ENCODE measurements at places on chromosomes 1 and 21.

DNA sequence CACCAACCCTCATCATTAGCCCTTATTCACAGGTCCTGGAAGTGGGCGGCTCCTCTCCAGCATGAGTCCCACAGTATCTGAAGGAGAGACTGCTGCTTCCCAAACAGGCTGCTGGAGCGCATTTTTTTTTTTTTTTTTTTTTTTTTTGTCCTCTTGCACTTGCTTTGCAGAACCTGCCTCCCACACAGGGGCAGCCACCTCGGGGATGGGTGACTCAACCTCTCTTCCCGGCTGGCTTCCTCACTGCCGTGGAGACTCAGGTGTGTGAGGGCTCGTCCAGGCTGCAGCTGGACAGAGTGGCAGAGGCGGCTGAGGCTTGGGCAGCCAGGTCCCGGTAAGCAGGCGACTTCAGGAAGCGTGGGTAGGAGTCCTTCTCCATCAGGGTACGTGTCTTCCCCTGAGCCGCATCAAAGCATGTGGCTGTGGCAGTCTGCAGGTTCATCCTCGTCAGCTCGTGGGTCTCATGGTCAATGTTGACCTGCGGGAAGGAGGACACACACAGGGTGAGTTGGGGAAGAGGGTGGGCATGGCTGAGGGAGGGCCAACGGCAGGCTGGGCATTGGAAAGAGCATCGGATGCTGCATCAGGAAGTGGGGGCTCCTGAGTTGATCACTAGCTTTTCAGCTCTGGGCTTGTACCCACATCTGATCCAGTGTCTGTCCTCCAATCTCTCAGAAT lies 4.0 kb downstream of the RGS16 start:
- H3K4me1 ChIP-seq = peaks cover 10% of the 10 kb centered on the region
- no peak overlapping the region for H3K4me3 ChIP-seq
- H3K27ac ChIP-seq = no peak overlapping the region
- no peak for DNase-seq
- H3K36me3 ChIP-seq = no peaks in the 10 kb centered on the region

GRCh38 chr1:241355311-241356010 lies 1.5 kb downstream of the RGS7 start:
- H3K27me3 ChIP-seq = peaks cover 4% of the 10 kb centered on the region
- H3K4me1 ChIP-seq = peaks cover 3% of the 10 kb centered on the region
- H3K27ac ChIP-seq = no peak overlapping the region
- no peak for DNase-seq

DNA sequence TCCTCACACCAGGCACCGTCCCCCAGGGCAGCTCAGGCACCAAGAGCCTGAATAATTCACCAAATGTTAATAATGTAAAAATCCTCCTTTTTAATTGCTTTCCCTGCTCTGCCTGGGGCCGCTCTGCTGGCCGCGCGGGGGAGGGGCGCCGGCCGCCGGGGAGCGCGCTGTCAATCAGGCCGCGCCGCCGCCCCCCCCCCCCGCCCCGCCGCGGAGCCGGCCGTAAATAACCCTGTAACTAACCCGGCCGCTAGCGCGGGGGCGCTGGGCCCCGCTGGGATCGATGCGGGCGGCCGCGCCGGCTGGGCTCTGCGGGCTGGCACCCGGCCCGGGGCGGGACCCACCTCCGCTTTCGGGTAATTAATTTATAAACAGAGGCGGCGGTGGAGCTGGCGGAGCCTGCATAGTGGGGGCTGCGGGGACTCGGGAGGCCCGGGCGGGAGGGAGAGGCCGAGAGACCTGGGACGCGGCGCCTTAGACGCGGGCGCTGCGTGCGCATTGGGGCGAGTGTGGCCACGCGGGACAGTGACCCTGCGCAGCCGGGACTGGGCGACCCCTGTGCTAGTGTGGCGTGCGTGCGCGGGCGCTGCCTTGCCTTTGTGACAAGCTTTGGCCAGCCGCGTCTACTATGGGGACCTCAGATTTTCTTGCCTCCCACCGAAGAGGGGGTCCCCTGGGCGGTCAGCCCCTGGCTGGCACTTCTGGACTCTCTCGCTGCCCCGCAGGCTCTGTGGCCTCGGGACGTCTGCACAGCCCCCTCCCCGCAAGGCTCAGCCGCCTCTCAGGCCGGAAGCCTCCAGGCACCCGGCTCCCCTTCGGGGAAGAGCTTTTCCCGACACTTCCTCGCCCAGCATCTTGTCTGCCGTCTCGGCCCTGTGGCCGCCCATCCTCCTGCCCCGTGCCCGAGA lies 16.6 kb downstream of the SAMD11 start:
- H3K27me3 ChIP-seq = no peaks in the 10 kb centered on the region
- peaks cover 28% of the 10 kb centered on the region for H3K4me1 ChIP-seq
- H3K27ac ChIP-seq = no peak overlapping the region
- H3K36me3 ChIP-seq = peaks cover 6% of the 10 kb centered on the region
- peak overlapping the region; percentile 56 for H3K4me3 ChIP-seq
- DNase-seq = peak; percentile 99

- no peaks in the 10 kb centered on the region for H3K27me3 ChIP-seq
- H3K27ac ChIP-seq = no peak overlapping the region
Measured at GRCh38 chr1:235597867-235598553, 51.6 kb downstream of the GNG4 start.

- no peak for DNase-seq
- H3K27me3 ChIP-seq = peaks cover 4% of the 10 kb centered on the region
- H3K36me3 ChIP-seq = no peaks in the 10 kb centered on the region
- peaks cover 3% of the 10 kb centered on the region for H3K4me1 ChIP-seq
- no peak overlapping the region for H3K4me3 ChIP-seq
Measured at GRCh38 chr1:47701741-47702515, 264.1 kb downstream of the FOXD2 start.

DNA sequence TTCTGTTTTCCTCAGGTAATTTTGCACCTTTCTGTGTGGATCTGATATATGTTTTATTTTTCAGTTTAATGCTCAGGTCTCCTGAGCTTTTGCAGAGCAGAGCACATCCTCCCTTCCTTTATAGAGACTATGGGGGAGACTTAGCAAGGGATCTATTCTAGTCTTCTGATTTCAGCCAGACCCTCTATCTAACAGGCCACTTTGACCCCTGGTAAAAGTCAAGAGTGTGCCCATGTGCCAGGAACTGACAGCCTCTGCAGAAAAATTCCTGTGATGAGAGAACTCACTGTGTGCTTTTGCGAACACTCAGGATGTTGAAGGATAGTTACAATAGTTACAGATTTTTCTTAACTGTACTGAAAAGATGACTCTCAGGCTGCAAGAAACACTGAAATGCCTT lies 123.3 kb downstream of the NOS1AP start:
- no peaks in the 10 kb centered on the region for H3K4me1 ChIP-seq
- H3K36me3 ChIP-seq = no peaks in the 10 kb centered on the region
- no peak for DNase-seq
- H3K27ac ChIP-seq = no peak overlapping the region

GRCh38 chr1:245322673-245323072 lies 167.9 kb downstream of the KIF26B start:
- no peak overlapping the region for H3K4me3 ChIP-seq
- no peaks in the 10 kb centered on the region for H3K36me3 ChIP-seq

GRCh38 chr1:17919525-17920439 lies 164.6 kb downstream of the ACTL8 start:
- peaks cover 20% of the 10 kb centered on the region for H3K27me3 ChIP-seq
- no peaks in the 10 kb centered on the region for H3K4me1 ChIP-seq
- H3K36me3 ChIP-seq = no peaks in the 10 kb centered on the region
- H3K27ac ChIP-seq = no peak overlapping the region

DNA sequence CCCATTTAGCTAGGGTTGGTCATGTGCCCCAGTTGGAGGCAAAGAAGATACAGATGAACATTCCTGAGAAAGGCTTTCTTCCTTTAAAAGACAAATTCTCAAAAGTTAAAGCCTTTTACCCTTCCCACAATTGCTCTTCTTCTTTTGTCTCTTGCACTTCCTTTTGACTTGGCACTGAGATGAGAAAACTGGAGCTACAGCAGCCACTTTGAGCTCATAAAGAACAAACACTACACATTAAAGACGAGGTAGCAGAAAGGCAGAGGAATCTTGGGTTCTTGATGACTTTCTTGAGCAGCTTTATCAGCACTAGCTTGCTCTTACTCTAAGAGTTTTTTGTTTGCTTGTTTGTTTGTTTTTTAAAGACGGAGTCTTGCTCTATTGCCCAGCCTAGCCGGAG lies 92.2 kb downstream of the DAB1 start:
- H3K4me3 ChIP-seq = no peak overlapping the region
- no peaks in the 10 kb centered on the region for H3K27me3 ChIP-seq
- H3K36me3 ChIP-seq = no peaks in the 10 kb centered on the region
- no peak for DNase-seq
- no peak overlapping the region for H3K27ac ChIP-seq

DNA sequence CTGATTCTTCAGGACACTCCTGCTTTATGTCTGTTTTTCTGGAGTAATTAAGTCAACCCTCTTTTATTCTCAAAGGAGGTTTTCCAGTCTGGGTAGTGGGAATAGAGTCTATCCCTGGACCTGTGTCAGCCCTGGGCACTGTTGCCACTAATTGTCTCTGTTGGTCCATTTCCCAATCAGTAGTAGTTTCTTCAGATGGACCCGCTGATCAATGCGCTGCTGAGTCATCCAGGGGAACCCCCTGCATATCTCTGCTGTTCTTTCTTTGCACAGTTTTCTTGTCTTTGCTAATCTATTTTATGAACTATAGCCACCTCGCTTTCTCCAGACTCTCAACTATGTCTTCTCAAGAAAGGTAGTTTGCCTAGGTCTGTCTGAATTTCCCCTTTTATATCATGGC lies 82.5 kb downstream of the TNNI3K start:
- H3K4me1 ChIP-seq = no peaks in the 10 kb centered on the region
- no peak overlapping the region for H3K4me3 ChIP-seq
- H3K27ac ChIP-seq = no peak overlapping the region
- no peaks in the 10 kb centered on the region for H3K36me3 ChIP-seq

GRCh38 chr1:117122330-117123025 lies 929 bp upstream of the TRIM45 start:
- peaks cover 11% of the 10 kb centered on the region for H3K4me1 ChIP-seq
- H3K27me3 ChIP-seq = peaks cover 18% of the 10 kb centered on the region
- H3K27ac ChIP-seq = peak overlapping the region; percentile 98
- H3K4me3 ChIP-seq = peak overlapping the region; percentile 96

- no peaks in the 10 kb centered on the region for H3K4me1 ChIP-seq
- H3K27me3 ChIP-seq = no peaks in the 10 kb centered on the region
- H3K4me3 ChIP-seq = no peak overlapping the region
- DNase-seq = no peak
- H3K27ac ChIP-seq = no peak overlapping the region
Measured at GRCh38 chr1:14781811-14782210, 183.3 kb downstream of the KAZN start.

DNA sequence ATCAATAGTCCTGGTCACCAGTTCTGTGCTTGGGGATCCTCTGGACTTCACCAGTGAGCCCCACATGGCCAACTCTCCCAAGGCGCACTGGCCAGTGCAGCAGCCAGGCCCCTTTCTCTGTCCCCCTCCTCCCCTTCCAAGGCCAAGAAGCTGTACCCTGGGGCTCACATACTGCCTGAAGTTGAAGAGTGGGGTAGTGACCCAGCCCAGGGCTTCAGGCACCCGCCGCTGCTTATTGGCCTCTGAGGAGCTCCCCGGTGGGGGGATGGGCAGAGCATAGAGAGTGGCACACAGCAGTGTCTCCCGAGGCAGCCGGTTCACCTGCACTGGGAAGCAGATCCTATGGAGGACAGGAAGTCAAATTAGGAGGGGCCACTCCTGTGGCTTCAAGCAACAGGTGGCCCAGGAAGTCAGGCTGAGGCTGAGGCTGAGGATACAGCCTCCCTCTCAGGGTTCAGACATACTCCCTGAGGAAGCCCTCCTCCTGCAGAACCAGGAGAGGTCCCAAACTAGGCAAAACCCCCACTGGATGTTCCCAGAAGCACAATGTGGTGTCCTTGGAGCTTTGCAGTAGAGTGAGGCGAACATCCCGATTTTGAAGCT lies 38.2 kb upstream of the PPP1R15B start:
- DNase-seq = no peak
- no peak overlapping the region for H3K4me3 ChIP-seq
- no peaks in the 10 kb centered on the region for H3K36me3 ChIP-seq
- H3K27ac ChIP-seq = no peak overlapping the region
- peaks cover 14% of the 10 kb centered on the region for H3K27me3 ChIP-seq

- no peak overlapping the region for H3K27ac ChIP-seq
- H3K4me3 ChIP-seq = no peak overlapping the region
- no peaks in the 10 kb centered on the region for H3K27me3 ChIP-seq
- H3K36me3 ChIP-seq = no peaks in the 10 kb centered on the region
- peaks cover 11% of the 10 kb centered on the region for H3K4me1 ChIP-seq
Measured at GRCh38 chr1:246293366-246294121, 213.5 kb downstream of the SMYD3 start.

DNA sequence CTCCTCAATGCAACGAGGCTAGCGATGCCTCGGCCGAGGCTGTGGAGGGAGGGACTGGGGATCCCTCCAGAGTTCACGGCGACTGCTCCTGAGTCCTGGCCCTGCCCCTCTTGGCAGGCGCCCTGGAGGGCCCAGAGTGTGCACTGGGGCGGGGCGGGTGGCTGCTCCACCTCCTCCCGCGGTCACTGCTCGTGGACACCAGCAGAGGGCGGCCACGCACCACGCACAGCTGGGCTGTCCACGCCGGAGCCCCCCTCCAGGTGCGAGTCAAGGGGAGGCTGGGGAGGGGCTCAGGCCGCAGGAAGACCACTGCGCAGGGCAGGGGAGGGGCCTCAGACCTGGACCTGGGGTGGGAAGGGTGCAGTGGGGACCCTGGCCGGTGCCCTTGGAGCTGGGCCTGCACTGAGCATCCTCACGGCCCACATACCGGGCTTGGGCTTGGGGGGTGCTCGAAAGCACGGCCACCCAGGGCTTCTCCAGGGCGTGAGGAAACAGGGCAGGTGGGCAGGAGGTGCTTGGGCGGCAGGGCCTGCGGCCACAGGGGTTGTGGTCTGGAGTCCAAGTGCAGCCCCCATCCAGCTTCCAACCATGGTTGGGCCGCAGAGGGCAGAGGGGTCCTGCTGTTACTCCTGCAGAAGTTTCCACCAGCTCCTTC lies 20.6 kb upstream of the TTC34 start:
- H3K4me1 ChIP-seq = no peaks in the 10 kb centered on the region
- no peak overlapping the region for H3K4me3 ChIP-seq
- DNase-seq = peak; percentile 88
- H3K36me3 ChIP-seq = no peaks in the 10 kb centered on the region

GRCh38 chr1:25560788-25561187 lies 17.4 kb downstream of the LDLRAP1 start:
- H3K4me3 ChIP-seq = no peak overlapping the region
- no peaks in the 10 kb centered on the region for H3K27me3 ChIP-seq
- no peak overlapping the region for H3K27ac ChIP-seq
- H3K4me1 ChIP-seq = peaks cover 6% of the 10 kb centered on the region
- H3K36me3 ChIP-seq = peaks cover 33% of the 10 kb centered on the region

DNA sequence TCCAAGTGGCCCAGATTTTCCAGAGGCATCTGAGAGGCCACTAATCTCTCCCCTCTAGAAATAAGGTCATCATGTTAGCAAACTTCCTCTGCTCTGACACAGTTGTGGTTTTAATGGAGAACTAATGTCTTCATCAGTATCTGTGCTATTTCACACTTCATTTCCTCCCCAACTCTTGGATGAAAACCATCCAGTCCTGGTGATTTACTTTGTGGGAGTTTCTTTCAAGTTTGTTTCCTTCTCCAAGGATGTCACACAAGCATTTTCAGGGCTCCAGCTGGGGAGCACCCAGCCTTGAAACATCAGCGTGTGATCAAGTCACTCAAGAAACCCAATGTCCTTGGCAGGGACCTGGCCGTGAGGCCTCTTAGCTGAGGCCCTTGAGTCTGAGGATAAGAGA lies 38.8 kb downstream of the TBX15 start:
- no peaks in the 10 kb centered on the region for H3K36me3 ChIP-seq
- no peak overlapping the region for H3K4me3 ChIP-seq
- peak overlapping the region; percentile 68 for H3K27ac ChIP-seq
- peaks cover 73% of the 10 kb centered on the region for H3K4me1 ChIP-seq

Measured in osteoblast (primary cell).